ENCODE measurements at places on chromosomes 3 and 15.

GRCh38 chr15:48962662-48963523, 826 bp downstream of the SHC4 start:
- no peak for DNase-seq

GRCh38 chr3:154864947-154865346, 215.2 kb upstream of the MME start:
- no peak for DNase-seq

DNA sequence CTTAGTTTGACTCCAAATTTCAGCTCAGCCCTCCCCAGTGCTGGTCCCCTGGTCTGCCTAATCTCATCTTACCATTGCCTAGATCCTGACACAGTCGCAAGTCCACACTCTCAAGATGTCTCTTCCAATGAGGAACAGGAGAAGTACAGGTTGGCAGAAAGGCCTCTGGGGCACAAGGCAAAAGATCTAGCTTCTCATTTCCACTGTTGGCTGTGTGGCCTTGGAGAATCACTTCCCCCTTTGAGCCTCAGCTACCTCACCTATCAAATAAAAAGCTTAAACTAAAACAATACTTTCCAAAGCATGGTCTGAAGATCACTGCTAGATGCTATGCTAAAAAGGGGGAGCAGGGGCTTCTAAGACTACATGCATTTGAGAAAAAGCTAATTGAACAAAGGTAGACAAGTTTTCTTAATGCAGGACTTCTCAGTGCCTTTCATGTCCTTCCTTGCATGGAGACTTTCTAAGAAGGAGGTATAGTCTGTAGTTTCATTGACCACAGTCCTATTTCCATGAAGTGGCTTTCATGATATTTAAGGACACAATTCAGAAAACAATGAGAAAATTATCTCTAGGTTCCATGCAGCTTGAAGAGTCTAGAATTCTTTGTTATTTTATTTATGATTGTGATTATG, 118.0 kb upstream of the RAD18 start:
- DNase-seq, result no peak

- no peak for DNase-seq
Measured at GRCh38 chr3:25448750-25449692, 21.0 kb downstream of the RARB start.

DNA sequence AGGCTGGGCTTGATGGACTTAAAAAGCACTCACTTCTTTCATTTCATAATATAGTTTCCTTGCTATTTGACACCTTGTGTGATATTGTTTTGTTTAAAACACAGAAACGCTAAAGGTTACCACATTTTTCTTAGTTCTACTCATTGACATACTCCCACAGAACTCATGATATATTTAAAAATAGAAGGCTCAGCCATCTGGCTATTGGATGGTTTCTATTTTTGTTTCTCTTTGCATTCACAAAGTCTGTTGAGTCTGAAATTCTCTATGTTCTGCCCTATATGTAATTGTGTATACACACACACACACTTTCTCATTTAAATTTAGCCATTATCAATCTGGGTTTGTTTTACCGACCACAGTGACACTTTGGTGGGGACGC, 128.2 kb downstream of the SOX2 start:
- no peak for DNase-seq

DNA sequence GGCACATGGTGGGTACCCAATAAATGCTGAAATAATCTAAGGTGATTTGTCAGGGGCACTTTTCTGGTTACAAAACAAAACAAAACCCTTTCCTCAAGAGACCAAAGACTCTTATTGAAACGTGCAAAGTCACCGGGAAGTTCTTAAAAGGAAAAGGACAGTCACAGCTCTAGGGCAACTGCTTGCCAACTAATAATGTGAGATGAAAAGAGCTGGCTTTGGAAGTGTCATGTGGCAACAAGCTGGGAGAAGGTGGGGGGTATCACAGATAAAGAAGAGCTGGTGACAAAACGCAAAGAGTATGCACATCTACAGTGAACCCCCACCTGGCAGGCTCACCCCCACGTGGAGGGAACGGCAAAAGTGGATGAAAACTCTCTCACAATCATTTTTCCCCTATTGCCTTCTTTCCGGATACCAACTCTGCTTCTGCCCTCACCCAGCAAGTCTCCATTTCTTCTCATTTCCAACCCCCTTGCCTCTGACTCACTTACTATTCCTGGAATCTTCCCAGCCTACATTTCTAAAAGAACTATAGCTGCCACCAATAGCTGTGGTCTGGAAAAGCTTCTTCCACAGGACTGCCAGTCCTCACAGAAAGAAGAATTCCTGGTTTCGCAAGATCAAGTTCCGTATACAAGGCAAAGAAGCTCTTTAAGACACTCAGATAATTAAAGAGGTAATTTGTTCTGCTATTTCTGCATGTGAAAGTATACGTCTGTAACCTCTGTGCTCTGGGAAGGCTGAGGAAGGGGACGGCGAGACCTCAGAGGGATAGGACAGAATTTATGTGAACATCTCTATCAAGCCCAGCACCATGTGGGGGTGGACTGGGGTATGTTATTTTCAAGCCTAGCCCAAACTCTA, 21.8 kb upstream of the ANPEP start:
- DNase-seq, result peak; percentile 88

GRCh38 chr3:175713268-175713667, 854.1 kb downstream of the NAALADL2 start:
- DNase-seq, result no peak

DNA sequence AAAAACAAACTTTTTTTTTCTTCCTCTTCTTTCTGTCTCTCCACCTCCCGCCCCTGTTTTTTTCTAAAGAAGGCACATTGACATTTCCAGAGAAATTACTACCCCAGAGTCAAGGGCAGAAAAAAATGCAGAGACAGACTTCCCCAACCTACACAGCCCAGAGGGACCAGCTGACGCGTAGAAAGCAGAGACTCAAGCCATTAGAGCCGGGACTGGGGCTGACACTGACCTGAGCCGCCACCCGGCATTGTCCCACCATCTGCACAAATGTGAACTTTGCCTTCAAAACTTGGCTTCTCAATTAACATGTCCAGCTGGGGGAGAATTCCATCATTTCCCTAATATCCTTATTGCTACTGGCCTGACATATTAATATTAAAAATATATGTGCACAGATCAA, 385.6 kb downstream of the NR2F2 start:
- DNase-seq, result no peak

DNA sequence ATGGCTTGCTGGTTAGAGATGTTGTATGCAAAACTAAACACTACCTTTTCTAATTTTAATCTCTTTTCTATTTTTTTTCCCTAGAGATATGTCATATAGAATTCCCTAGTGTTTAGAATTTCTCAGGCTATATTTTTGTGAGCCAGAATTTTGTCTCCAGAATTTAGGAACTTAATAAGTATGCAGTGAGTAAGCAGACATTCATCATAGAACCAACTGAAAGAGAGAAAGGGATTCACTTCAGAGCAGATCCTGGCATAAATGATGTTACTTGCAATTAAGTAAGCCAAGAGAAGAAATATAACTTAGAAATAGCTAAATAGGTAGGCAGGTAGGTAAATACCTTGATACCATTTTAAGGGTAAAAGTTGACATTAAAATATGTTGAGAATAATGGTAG, 288.9 kb downstream of the ZNF385D start:
- no peak for DNase-seq

DNA sequence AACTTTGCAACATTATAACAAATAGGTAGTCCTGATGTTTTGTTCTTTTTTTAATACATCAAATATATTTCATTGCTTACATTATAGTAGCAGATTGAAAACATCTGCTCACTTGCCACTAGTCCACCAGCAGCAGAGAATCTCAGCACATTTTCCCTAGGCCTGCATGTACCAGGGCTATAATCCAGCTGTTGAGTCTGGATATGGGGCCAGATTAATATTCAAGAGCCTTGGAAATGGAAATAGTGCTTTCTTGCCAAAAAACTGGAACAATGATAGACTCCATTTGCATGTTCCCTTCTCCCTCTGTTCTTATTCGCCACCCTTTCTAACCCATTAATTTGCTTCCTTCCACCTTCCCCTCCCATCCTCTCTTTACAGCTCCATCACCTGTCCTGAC, 288.0 kb downstream of the EPHA3 start:
- DNase-seq, result no peak

DNA sequence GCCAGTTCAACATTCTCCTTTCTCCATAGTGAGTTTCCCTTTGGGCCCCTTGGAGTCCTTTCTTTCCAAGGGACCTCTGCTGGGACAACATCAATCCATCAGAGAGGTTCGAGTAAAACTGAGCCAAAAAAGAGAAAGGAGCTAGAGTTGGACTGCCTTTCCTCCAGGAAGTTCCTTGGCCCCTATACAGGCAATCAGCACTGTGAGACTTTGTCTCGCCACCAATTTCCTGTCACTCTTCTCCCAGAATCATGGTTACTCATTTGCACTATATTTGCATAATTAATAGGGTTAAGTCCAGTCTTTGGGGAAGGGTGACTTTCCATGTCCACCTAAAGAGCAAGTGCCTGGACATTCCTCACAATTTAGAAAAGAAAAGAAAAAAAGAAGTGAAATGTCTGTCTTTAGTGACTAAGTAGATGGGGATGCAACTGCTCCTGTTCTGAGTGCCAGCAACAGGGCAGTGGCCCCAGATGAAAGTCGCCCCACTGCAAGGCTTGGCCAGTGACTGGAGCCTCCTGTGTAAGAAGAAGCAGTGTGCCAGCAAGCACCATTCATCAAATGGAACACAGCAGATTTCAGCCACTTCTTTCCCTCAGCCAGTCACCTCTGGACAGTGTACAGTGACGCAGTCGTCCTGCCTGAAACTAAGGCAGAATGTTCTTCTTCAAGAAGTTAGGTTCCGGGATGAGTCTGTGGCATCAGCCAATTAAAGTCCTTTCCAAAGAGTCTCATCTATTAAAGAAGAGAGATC, 91.6 kb downstream of the FSIP1 start:
- no peak for DNase-seq

GRCh38 chr3:13215940-13216546, 142.8 kb upstream of the IQSEC1 start:
- DNase-seq, result peak; percentile 31

DNA sequence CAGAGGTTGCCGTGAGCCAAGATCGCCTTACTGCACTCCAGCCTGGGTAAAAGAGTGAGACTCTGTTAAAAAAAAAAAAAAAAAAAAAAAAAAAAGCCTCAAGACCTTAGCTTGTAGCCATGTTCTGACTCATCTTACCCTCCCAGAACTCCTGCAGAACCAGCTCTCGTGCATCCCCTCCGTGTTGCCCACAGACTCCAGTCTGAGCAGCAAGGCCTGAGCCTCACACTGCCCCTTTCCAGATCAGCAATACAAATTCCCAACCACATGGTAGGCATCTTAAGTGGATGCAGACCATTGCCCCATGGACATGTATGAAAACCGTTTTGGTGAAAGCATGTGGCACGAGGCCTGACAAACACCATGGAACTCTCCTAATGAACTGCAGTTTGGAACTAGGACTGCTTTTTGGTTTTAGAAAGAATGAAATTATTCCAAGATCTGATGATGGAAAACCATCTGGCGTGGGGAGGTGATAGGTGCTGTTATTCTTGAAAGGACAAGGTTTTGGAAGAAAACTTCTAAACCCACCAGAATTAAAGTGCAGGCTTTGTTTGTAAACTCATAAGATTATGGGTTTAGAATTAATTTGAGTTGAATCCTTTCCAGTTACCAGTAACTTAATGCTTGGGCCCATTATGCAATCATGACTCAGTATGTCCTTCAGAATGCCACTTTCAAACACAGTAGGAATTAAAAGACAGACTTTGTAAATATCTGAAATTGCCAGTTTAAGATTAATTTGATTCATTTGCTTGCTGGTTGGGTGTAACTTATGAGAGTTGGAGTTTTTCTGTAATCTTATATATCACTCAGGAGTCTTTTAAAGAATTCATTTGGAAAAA, 163.7 kb upstream of the LRTM1 start:
- no peak for DNase-seq

DNA sequence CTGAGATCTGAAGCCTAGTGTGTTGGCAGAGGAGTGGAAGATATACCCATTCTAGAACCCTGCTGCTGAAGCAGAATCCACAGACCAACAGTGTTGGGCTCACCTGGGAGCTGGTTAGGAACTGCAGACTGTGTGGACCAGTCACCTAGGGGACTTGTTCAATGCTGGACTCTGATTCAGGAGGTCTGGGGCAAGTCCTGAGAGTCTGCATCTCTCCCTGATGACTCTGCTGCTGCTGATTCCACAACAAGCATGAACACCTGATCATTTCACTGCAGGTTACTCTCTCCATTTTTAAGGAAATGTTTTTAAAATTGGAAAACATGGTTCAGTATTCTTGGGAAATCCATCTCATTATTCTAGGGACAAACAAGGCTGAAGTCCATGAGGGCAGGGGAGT, 84.9 kb downstream of the SEMA6D start:
- no peak for DNase-seq

GRCh38 chr15:31359702-31360111, 33.1 kb downstream of the KLF13 start:
- no peak for DNase-seq

- DNase-seq, result no peak
Measured at GRCh38 chr3:44419116-44419922, 58.2 kb downstream of the ZNF445 start.

GRCh38 chr3:129942296-129942695, 32.2 kb upstream of the TRH start:
- DNase-seq, result no peak

GRCh38 chr15:42915654-42916315, 4.8 kb downstream of the TTBK2 start:
- DNase-seq, result no peak

GRCh38 chr15:59587085-59587826, 24.3 kb upstream of the GCNT3 start:
- peak; percentile 22 for DNase-seq

DNA sequence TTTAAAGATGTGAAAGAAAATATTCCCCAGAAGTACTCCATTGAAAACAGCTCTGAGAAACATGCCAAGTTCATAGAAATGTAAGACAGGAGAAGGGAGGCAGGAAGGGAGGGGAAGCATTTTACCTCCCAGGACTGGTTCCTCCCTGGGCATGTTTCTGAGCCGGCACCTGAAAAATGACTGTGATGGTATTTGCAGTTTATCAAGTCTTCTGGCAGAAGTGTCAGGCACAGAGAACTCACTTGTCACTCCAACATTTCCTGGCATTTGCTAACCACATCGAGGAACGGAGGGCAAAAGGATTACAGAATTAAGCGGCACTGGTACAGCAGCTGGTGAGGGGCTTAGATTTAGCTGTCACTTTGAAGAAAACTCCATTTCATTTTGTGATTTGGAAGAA, 1054.0 kb downstream of the TUSC7 start:
- DNase-seq, result no peak

- DNase-seq, result no peak
Measured at GRCh38 chr3:48503401-48504050, 448 bp downstream of the SHISA5 start.

GRCh38 chr3:142940472-142940871, 23.0 kb downstream of the PAQR9 start:
- DNase-seq, result no peak

GRCh38 chr3:26061947-26062346, 272.1 kb downstream of the OXSM start:
- no peak for DNase-seq

Data from foreskin keratinocyte (primary cell).